ENCODE measurements at places on chromosomes 3 and 15. TPM values are rescaled to one million over a fixed set of nuclear protein-coding genes. Genes with fewer than 3 reads are reported as not detected.

- no peak for DNase-seq
Measured at GRCh38 chr15:91891788-91892345, 38.4 kb downstream of the SLCO3A1 start.

GRCh38 chr3:160210799-160211221 lies 14.4 kb upstream of the C3orf80 start:
- peak; percentile 19 for DNase-seq

Gene WNT7A
- total RNA-seq: 17.1 TPM

Gene ST3GAL6
- 2.1 TPM for total RNA-seq

- no peak for DNase-seq
Measured at GRCh38 chr3:58569287-58570001, 7.7 kb downstream of the FAM107A start.

GRCh38 chr15:63407612-63408011 lies 26.0 kb upstream of the CA12 start:
- no peak for DNase-seq

Data from kidney epithelial cell (primary cell).